ENCODE measurements at places on chromosomes 16 and 17.

DNA sequence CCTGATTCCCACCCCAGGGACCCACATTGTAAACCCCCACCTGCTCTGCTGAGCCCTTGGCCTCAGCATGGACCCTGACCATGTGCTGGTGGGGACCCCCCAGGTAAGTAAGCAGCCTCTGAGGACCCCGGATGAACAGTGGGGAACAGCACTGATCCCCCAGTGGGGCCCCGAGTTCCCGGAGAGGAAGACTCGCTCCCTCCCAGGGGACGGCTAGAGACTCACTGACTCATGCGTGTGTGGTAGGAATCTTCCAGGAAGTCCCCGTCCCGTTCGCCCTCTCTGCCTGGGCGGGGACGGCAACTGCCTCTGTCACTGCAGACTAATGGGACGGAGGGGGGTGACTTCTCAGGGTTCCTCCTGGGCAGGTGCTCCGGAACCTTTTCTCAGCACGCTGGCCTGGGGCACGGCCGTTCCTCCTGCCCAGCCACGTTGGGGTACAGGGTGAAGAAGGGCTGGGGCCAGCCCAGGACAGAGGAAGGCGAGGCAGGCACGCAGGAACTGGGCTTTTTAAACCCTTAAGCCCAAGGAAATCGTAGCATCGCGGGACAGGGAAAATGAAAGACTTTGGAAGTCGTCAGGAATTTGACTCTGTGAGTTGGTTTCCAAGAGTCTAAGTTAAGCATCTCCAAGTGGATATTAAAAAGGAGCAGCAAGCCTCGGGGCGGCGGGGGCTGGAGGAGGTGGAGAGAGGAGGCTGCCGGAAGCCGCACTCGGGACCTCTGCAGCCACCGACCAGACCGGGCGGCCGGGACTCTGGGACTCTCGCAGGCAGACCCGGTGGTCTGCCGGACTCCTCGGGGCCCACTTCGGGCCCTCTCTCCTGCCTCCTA is 178.7 kb downstream of the SEC14L1 start:
- DNase-seq = peak; percentile 10

DNA sequence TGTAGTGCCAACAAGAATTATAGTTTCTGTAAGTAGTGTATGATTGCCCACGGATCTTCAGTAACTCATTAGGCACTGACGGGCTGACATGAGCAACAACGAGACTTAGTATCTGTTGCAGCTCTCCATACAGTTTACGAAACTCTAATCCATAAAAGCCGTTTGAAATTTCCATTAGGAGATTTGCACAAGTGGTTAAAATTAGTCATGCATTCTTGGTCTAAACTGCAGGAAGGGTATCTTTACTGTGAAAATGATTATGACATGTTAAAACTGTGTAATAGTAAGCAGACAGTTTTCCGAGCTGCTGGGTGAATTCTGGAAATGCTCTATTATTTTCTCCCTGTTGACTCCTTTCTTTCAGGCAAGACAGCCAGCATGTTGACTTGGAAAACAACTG is 605.0 kb downstream of the WWOX start:
- DNase-seq = no peak

- DNase-seq = no peak
These were observed 85.3 kb upstream of the C16orf82 start for GRCh38 chr16:26981266-26981938.

- DNase-seq = no peak
These were observed 9.4 kb upstream of the CEP20 start for GRCh38 chr16:15897834-15898254.

DNA sequence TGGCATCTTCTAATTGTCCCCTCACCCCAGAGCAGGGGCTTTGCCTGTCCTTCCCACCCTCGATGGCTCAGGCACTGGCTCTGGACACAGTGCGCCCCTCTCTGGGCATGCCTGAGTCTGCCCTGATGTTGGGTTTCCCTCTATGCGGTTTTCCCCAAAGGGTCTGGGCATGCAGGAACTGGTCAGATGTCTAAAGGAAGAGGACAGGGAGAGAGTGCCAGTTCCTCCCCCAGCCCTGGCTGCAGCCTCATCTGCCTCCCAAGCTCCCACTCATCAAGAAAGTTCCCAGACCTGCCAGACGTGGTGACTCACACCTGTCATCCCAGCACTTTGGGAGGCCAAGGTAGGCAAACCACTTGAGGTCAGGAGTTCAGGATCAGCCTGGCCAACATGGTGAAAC is 41.3 kb upstream of the PABPN1L start:
- DNase-seq = no peak

- DNase-seq = no peak
These were observed 17.7 kb upstream of the DOC2B start for GRCh38 chr17:199191-199604.

DNA sequence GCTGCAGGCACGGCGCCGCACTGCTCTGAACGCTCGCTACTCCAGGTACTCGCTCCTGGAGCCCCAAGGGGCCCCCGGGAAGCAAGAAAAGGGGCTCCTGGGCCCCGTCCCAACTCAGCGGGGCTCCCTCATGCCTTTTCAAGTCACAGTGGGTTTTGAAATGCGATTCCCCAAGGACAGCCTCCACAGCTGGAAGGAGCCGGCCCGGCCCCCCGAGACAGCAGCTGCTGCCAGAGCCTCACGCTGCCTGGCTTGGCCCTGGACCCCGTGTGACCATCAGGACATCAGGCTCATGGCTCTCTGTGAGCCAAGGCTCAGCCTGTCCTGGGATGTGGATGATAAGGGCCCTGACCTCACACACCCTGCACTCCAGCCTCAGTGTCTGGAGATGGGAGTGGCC is 80.6 kb downstream of the LMF1 start:
- DNase-seq = peak; percentile 35

GRCh38 chr16:80231888-80232287 is 308.9 kb upstream of the DYNLRB2 start:
- no peak for DNase-seq

GRCh38 chr17:76014100-76014924 is 12.8 kb downstream of the EVPL start:
- DNase-seq = peak; percentile 89

GRCh38 chr17:3474212-3474611 is 1.6 kb upstream of the ASPA start:
- DNase-seq = no peak

DNA sequence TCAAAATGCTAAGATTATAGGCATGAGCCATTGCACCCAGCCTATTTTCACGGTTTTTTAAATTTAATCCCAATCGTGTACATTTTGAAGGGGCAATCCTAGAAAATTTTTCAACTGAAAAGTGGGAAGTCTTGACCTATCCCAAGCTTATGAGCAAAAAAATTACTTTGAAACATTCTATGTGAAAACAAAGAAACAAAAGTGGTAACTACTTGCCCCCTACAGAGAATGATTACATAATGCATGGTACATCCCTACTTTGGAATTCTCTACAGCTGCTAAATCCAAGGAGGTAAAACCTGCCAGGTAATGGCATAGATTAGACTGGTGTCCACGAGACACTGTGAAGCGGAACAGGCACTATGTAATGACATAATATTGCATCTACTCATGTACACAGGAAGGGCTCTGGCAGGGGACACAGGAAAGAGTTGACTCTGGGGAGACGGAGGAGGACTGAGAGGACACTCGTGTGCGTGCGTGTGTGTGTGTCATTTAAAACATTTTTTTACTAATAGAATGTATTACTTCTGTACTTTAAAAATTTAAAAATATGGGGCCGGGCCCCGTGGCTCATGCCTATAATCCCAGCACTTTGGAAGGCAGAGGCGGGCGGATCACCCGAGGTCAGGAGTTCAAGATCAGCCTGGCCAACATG is 15.7 kb downstream of the ASGR2 start:
- no peak for DNase-seq

GRCh38 chr16:13552960-13553257 is 367.0 kb upstream of the ERCC4 start:
- DNase-seq = no peak

DNA sequence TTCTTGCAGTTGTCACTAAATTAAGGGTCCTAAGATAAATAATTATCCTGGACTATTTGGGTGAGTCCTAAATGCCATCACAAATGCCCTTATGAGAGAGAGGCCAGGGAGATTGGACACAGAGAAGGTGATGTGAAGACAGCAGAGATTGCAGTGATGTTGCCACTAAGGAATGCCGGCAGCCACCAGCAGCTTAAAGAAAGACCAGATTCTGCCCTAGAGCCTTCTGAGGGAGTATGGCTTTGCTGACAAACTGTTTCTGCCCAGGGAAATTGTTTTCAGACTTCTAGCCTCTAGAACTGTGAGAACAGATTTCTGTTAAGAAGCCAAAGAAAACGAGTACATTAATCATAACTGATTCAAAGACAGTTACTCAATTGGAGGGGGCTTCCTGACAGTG is 10.0 kb upstream of the ZNF23 start:
- no peak for DNase-seq

DNA sequence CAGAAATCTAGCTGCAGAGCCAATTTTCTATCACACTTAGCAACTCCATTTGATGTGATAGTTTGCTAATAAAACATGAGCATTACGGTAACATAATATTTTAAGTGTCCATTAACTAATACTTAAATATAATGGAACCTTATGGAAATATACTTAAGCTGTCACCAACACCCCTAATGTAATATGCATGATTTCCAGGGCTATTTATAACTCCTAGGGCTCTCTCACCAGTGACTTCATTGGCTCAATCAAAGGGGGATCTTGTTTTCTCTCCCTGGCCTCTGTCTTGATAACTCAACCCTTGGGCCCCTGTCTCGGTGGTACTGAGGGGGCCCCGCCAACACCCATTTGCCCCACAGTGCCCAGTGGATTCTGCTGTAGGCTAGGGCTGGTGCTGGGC is 170.4 kb downstream of the SALL1 start:
- DNase-seq = no peak

DNA sequence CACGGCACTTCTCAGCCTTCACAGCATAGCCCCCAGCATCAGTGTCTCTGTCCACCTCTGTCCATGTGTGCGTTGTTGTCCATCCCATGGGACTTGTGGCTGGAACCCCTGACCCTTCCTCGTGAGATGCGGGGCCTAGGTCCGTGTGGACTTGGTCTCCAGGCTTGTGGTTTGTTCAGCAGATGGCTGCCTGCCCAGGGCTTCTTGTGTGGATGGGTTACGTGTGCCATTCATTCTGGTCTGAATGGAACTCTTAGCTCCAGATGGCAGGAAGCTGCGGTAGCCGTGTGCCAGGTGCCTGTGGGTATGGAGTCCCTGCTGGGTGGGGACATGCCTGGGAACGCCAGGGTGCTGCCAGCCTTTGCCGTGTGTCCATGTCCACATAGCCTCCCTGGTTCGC is 31.7 kb upstream of the NUDT16L1 start:
- no peak for DNase-seq

DNA sequence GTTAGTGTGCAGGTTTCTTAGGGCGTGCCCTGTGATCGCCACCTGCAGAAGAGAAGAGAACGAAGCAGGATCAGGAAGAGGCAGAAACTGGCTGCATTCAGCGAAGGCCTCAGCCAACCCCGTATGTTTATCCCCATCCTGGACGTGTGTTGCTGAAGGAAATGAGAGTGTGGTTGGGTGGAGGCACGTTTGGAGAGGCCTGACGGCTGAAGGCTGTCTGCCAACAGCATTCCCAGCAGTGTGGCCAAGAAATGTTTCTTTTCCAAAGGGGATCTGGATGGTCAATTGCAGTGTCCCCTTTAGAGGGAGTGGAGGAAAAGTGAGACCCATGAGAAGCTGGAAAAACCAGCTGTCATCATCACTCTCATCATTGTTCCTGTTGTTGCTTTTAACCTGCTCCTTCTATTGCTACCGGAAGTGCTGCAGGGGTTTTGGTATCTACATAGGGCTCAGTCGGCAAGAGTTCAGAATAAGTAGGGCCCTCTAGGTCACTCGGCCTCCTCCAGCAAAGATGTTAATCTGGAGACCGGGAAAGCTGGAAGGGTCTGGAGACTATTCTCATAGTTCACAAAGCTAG is 46.5 kb upstream of the SLC47A1 start:
- DNase-seq = no peak

DNA sequence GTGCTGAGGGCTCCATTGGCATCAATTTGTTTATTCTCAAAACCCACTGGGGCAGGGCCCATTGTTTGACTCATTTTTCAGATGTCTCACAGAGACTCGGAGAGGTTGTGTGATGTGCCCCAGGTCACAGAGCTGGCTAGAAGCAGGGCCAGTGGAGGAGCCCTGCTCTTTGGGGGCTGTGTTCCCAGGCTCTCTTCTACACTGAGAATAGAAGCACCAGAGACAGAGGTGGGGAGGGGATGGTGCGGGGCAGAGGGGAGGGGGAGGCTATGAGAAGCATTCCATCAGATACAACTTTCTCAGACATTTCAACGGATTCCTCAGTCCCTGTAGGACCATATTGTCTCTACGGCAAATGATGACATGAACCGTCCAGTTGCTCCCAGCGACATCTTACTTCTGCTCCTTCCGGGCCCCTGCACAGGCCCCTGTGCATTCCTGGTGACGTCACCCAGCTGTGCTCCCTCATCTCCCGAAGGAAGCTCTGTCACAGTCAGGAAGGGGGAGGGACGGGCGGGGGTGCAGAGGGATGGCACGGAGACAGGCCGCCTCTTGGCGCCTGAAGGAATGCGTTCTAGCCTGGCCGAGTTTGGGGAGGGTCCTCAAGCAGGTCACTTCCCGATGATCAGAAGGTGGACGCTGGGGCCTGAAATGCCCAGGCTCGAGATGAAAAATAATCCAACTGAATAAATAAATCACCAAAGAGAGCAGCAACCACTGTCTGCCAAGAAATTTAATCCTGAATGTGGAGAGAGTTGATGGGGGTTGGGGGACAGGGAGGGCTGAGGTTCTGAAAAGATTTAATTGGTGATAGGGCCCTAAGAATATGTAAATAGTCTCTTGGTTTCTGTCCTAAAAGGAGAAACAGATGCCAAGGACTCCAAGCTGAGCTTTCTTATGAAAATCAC is 114.1 kb downstream of the NOG start:
- DNase-seq = no peak

DNA sequence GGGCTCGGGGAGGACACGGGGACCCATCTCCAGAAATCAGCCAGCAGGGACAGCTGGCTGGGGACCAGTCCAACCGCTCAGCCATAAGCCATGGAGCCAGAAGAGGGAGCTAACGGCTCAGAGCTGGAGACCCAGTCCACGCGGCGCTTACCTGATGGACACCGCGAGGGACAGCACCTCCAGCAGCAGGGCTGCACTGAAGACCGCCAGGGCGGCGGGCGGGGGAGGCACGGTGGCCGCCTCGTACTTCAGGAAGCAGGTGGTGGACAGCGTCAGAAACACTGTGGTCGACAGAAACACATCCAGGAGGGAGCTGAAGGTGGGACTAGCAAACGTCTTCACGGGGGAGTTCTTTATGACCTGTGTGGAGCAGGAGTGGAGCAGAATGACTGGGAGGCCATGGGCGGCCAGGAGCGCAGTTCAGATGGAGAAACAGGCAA is 102.6 kb upstream of the CREBBP start:
- peak; percentile 92 for DNase-seq

- DNase-seq = no peak
These were observed 21.2 kb upstream of the SP6 start for GRCh38 chr17:47872019-47872650.

All from WERI-Rb-1 (cell line).